ENCODE measurements at places on chromosomes 2 and 18.

DNA sequence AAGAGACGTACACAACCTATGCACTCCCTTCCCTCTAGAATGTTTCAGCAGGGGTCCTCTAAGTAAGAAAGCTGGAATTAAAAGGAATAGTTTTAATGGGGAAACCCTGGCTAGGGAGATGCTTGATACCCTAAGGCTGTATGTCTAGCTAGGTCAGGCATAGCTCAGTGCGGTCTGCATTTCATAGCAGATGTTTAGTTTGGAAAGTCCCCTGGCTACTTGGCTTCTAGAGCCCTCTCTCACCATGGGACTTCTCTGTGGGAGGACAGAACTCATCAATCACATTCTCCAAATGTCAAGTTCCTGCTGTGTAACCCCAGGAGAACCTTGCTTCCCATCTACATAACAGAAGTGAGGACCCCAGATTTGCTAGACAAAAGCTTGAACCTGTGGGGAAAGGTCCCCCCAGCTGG lies 24.1 kb upstream of the ANXA4 start:
- DNase-seq = no peak

GRCh38 chr2:148106331-148106730 lies 85.4 kb downstream of the MBD5 start:
- no peak for DNase-seq

DNA sequence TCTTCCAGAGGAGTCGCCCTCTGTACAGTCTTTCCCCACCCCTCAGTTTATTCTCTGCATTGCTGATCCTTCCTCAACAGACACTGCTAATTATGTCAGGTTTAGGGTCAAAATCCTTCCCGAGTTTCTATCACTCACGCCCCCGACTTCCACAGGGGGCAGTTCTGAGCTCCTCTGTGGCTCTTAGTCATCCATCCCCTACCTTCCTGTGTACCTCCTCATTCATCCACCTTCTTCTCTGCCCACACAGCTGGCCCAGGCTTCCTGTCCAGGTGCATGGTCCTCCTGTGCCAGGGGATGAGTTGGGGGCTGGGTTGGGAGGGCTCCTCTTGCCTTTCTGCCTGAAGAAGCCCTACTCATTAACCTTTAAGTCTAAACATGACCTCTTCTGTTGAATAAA lies 202.9 kb downstream of the ARL4C start:
- no peak for DNase-seq

- DNase-seq = no peak
Observed at GRCh38 chr2:79971807-79972206, 332.7 kb downstream of the LRRTM1 start.

DNA sequence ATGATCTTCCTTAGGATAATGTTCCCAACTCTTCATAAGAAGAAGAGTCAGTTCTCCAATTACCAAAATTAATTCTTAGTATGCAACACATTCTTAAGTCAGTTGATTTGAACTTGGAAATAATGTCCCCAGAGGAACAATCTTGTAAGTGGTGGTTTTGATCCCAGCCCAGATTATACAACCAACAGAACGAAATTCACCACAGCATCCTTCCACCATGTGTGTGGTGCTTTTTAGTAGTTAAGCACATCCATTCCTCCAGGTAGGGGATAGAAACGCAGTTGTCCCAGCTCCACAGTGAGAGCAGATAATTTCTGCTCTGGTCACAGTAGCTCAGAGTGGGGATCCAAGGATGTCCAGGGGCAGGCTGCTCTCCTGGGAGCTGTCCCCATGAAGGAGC lies 161.7 kb upstream of the SLC39A10 start:
- no peak for DNase-seq

GRCh38 chr2:231300722-231301076 lies 94.8 kb upstream of the B3GNT7 start:
- no peak for DNase-seq

GRCh38 chr18:39839782-39840181 lies 2115.3 kb upstream of the PIK3C3 start:
- no peak for DNase-seq

DNA sequence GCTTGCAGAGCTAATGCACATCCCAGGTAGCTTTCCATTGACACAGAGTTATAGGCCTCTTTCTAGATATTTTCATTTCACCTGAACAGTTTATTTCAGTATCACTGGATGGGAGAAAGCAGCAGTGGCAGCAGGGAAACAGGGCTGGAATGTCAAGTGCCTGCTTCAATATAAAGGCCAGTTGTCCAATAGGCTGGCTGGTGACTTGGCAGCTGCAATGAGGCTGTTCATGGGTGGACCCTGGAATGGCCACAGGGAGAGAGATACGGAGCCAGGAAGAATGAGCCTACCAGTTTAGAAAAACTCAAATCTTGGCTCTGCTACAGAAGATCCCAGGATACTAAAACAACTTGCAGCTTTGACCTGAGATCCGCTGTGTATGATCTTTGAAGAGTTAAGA lies 185.0 kb downstream of the BCL11A start:
- DNase-seq = no peak

- DNase-seq = no peak
Observed at GRCh38 chr2:75022516-75022915, 64.1 kb downstream of the POLE4 start.

Measured in forelimb muscle (tissue), 1 donor.